ENCODE measurements at places on chromosomes 12 and 14.

DNA sequence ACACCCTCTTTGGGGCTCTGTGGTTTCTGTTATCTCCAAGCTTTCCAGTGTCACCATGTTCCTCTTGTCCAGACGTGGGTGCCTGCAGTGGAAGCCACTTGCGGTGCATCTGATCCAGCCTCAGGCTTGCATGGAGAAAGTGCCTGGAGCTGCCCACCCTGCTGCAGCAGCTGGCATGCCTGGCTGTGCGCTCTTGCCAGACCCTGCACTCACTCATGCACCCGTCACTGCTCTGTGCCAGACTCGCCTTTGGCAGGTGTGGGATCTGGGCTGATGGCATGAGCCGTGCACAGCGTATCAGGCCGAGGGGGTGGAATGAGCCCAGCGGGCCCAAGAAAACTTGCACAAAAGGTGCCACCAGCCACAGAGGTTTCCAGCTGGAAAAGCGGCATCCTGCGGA is 105.1 kb downstream of the MNAT1 start:
- H3K36me3 ChIP-seq = peaks cover 35% of the 10 kb centered on the region
- DNase-seq = no peak
- H3K4me3 ChIP-seq = no peak overlapping the region
- peaks cover 2% of the 10 kb centered on the region for H3K4me1 ChIP-seq

DNA sequence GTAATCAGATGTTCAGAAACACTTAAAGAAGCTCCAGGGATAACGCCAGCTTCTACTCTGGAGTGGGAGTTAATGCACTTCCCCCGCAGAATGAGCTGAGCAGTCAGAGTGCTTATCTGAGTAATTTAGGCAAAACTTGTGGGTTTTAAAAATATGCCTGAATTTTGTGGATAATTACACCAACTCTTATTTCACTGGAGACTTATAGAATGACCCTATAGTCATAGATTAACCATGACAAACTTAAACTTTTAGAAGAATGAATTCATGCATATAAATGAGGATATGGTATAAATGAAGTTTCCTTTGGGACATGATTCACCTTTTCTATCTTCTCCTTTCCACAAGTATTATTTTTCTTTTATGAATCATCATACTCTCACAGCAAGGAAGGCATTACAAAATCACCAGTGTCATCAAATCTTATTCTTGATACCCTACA is 241.1 kb upstream of the FBXO33 start:
- H3K4me3 ChIP-seq = no peak overlapping the region
- H3K4me1 ChIP-seq = no peaks in the 10 kb centered on the region
- no peaks in the 10 kb centered on the region for H3K27me3 ChIP-seq

DNA sequence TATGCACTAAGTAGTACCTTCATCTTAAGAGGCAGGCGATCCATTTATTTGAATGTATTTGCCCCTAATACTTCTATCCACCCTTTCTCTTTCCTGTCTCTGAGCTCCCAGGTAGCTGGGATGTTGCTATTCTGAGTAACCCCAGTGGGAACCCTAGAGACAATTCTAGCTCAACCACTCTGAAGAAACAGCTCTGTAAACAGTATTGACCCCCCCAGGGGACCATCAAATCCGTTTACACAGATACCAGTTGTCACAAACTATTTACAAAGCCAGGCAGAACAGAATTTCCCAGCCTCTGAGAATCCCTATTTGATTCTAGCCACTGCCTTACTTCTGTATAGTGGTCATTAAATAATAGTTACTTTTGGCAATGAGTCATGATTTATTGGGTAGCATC is 64.9 kb downstream of the MIPOL1 start:
- H3K4me1 ChIP-seq = no peaks in the 10 kb centered on the region
- no peaks in the 10 kb centered on the region for H3K27me3 ChIP-seq
- no peaks in the 10 kb centered on the region for H3K36me3 ChIP-seq
- no peak for DNase-seq

DNA sequence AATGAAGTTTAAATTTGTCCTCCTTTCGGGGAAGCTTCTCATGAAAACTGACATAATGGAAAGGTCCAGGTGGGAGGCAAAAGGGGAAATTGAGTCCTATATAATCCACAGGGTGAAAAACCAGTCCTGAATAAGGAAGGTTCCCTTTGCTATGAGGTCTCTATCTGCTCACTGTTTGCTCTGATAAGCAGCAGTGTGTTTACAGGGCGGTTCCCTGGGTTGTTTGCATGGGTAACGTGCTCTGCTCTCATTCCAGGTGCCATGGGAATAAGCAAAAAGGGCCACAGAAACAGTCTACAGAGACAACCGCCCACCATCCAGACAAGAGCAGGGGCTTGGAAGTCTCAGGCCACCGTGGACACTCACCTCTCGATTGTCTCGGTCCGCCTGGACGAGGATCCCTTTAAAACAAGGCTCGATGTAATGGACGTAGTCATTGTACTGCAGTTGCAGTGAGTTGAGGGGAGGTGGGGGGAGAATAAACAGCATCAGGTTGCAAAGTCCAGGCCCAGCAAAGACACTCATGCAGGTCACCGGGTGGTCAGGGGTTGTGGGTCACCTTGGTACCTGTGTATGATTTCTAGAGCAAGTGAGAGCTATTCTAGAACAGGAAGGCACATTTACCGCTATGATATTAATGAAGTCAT is 32.7 kb downstream of the CACNA2D4 start:
- H3K4me3 ChIP-seq = no peak overlapping the region
- H3K4me1 ChIP-seq = no peaks in the 10 kb centered on the region
- no peak for DNase-seq

DNA sequence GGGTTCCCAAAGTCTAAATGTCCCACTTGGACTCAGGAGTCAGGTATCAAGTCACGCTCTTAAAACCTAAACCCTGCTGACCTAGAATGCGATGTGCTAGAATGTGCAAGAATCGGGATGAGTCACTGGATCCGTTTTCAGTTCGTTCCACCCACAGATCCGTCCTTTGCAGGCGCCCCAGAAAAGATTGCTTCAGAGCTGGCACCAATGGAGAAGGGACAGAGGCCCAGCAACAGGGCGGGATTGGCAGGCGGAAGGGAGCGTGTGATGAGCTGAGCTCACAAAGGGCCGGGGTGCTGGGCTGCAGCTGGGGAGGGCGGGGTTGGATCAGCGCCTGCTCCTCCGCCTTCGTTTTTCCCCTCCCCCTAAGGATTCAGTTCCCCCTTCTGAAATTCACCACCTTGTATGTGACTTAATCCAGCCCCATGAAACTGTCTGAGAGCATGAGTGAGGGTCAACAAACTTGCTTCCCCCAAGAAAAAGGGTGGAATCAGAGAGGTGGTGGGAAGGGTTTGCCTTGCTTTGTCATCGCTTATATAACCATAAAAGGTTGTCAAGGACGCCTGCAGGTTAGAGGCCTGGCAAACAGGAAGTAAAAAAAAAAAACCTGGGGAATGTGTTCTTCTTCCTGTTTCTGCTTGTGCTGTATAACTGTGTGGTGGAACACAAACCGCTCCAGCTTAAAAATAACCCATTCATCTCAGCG is 2.8 kb upstream of the UBC start:
- H3K4me3 ChIP-seq = peak overlapping the region; percentile 71
- peak overlapping the region; percentile 99 for H3K27ac ChIP-seq
- peak; percentile 88 for DNase-seq

- H3K4me1 ChIP-seq = peaks cover 7% of the 10 kb centered on the region
- no peaks in the 10 kb centered on the region for H3K27me3 ChIP-seq
Observed at GRCh38 chr12:121773011-121773777, 20.3 kb downstream of the RHOF start.

DNA sequence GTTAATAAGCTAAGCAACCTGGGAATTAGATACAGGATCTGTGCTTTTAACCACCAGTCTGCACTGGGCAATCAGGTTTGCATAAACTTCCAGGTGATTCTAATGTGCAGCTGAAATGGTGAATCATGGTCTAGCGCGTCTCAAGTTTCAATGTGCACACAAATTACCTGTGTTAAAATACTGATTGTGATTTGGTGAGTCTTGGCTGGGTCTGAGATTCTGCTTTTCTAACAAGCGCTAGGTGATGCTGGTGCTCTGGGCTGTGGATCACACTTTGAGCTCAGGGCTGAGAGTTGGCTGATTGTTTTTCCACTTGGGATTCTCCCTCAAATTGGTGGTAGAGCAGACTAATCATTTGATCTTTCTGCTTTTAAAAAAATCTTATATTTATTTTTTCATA is 124.8 kb downstream of the C12orf75 start:
- no peak overlapping the region for H3K27ac ChIP-seq
- no peak for DNase-seq
- peaks cover 13% of the 10 kb centered on the region for H3K27me3 ChIP-seq
- H3K4me3 ChIP-seq = no peak overlapping the region
- H3K36me3 ChIP-seq = no peaks in the 10 kb centered on the region
- no peaks in the 10 kb centered on the region for H3K4me1 ChIP-seq

DNA sequence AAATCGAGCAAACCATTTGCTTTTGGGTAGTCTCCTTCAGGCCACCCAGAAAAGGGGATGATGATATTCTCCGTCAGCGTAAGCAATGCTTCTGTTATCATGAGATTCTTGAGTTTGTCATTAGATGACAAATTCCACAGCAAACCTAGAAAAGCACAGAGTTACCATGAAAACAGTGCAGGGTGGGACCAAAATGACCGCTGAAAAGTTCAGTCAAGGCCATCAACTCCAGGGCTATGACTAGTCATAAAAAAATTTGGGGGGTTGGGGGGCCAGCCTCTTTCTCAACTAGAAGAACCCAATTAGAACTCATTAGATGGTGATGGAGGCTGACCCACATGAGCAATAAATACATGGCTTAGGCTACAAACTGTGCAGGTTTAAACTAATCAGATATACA is 55.5 kb downstream of the PKP2 start:
- H3K36me3 ChIP-seq = no peaks in the 10 kb centered on the region
- H3K4me3 ChIP-seq = no peak overlapping the region
- H3K27me3 ChIP-seq = no peaks in the 10 kb centered on the region
- H3K4me1 ChIP-seq = no peaks in the 10 kb centered on the region
- no peak overlapping the region for H3K27ac ChIP-seq

GRCh38 chr12:51335931-51336330 is 10.5 kb downstream of the CELA1 start:
- H3K4me3 ChIP-seq = no peak overlapping the region
- peaks cover 2% of the 10 kb centered on the region for H3K27me3 ChIP-seq
- DNase-seq = no peak

GRCh38 chr12:86118161-86118560 is 138.0 kb downstream of the MGAT4C start:
- H3K27me3 ChIP-seq = no peaks in the 10 kb centered on the region
- DNase-seq = no peak
- no peak overlapping the region for H3K4me3 ChIP-seq

DNA sequence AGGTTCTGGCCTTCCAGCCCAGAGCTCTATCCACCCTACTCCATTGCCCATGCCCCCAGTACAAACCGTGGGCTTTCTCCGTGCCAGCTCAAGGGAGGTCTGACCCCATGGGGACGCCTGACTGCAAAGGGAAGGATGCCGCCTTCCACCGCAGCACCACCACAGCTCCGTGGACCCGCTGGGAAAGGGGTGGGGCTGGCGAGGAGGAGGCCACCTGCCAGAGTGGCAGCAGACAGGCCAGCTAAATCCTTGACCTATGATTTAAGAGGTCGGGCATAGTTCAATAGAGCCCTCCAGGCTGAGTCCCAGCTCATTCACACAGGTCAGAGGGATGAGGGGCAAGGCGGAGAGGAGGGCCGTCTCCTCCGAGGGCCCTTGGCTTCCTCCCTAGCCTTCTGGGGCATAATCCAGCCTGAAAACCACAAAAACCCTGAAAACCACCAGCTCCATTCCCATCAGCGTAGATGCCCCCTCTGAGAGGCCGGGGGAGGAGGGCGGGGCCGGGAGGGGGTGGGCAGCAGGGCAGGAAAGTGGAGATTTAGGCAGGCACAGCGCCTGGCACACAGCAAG is 14.9 kb upstream of the FIGNL2 start:
- peaks cover 10% of the 10 kb centered on the region for H3K4me1 ChIP-seq
- H3K27ac ChIP-seq = no peak overlapping the region
- H3K4me3 ChIP-seq = peak overlapping the region; percentile 47
- H3K36me3 ChIP-seq = no peaks in the 10 kb centered on the region
- no peak for DNase-seq
